ENCODE measurements at places on chromosomes 4 and X.

- no peak for DNase-seq
Measured at GRCh38 chr4:67522230-67522629, 23.1 kb downstream of the CENPC start.

DNA sequence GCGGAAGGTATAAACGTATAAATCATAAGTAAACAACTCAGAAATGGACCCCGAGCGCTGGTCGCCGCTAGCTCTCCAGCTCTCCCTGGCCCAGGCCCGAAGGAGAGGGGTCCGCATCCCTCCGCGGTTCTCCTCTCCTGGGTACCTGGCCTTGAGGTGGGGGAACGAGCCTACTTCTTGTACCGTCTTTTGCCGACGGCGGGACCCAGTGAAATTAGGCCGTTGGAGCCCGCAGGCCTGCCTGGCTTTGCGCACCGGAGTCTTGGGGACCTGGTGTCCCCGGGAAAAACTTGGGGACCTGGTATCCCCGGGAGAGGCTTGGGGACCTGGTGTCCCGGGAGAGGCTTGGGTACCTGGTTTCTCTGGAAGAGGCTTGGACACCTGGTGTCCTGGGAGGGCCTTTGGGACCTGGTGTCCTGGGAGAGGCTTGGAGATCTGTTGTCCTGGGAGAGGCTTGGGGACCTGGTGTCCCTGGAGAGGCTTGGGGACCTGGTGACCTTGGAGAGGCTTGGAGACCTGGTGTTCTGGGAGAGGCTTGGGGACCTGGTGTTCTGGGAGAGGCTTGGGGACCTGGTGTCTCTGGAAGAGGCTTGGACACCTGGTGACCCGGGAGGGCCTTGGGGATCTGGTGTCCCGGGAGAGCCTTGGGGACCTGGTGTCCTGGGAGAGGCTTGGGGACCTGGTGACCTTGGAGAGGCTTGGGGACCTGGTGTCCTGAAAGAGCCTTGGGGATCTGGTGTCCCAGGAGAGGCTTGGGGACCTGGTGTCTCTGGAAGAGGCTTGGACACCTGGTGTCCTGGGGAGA lies 12.0 kb downstream of the SHOX start:
- no peak for DNase-seq

- peak; percentile 11 for DNase-seq
Measured at GRCh38 chr4:15525080-15525479, 55.4 kb downstream of the CC2D2A start.

GRCh38 chr4:6123976-6124375 lies 76.4 kb downstream of the JAKMIP1 start:
- no peak for DNase-seq

DNA sequence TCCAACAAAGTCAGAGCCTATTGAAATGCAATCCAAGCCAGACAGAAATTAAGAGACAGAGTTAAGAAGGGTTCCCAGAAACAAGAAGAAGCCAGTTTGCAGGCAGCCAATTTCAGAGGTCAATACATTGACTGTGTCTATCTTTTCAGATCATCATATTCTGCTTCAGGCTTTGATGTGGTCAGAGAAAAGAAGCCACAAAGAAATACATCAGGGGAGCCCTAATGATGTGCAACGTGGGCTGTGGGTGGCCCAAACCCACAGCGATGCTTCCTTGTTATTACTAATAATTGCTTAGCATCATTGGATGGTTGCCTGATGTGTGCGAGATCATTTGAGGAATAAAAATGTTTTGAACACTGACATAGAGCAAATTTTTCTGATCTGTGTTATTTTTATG lies 99.0 kb upstream of the DUSP21 start:
- DNase-seq: no peak

GRCh38 chrX:133602881-133603280 lies 187.6 kb upstream of the GPC4 start:
- DNase-seq: no peak

DNA sequence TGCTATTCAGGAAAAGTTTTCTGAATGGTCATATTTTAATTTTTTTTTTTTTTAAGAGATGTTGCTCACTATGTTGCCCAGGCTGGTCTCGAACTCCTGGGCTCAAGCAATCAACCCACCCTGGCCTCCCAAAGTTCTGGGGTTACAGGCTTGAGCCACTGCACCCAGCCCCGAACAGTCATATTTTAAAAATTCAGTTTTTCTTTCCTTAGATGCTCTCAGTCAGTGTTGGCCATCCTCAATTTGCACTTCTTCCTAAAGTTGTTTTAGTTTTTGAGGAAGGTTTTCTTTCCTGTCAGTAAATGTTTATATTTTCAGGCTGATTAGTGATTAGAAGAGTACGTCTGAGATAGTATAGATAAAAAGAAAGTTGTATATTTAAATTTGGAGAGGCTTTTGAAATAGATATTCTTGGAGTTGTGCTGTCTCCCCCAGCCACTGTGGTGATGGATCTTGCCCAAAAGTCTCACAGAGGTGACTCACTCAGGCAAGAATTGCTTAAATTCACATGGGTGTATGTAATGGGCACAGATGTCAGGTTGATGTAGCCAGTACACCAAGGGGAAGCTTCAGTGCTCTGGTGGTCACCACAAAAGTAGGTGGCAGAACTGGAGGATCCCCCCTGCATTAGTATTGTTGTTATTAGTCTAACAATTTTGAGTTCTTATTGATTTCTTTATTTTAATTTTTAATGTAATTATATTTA lies 72.2 kb upstream of the ELOVL6 start:
- peak; percentile 67 for DNase-seq

DNA sequence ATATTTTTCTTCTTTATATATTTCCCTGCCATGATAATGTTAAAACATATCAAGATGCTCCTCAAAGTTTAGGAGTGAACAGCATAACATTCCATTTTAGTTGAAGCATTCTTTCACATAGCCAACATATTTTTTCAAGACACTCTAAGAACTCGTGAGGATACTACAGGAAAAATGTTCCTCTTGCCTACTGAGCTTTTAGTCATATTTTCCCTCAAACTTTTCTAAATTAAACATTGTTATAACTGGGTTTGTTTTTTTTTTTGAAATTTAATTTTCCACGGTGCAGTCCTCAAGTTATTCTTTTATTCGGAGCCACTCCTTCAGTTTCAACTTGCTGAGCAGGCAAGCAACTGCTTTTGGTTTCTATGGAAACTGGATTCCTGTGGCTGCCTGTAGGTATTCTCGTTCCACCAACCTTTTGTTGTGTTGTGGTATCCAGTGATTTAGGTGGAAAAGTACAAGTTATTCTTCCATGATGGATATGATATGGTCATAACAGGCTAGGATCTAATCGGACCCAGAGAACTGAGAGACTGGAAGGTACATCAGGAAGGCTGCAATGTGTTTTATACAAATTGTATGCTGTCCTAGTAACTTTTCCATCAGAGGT lies 248.0 kb downstream of the TRIML1 start:
- peak; percentile 55 for DNase-seq

DNA sequence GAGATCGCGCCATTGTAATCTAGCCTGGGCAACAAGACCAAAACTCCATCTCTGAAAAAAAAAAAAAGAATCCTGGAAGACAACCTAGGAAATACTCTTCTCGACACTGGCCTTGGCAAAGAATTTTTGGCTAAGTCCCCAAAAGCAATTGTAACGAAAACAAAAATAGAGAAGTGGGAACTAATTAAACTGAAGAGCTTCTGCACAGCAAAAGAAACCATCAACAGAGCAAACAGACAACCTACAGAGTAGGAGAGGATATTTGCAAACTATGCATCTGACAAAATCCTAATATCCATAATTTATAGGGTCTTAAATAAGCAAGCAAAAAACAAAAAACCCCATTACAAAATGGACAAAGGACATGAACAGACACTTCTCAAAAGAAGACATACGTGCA lies 76.5 kb upstream of the DUSP21 start:
- no peak for DNase-seq

GRCh38 chrX:15204130-15204751 lies 65.6 kb downstream of the ASB9 start:
- DNase-seq: no peak

Measured in A172 (cell line).